ENCODE measurements at places on chromosomes 16 and 17. TPM values are rescaled to one million over a fixed set of nuclear protein-coding genes. Genes with fewer than 3 reads are reported as not detected.

GRCh38 chr16:86225905-86226371, 284.4 kb upstream of the FOXF1 start:
- no peak for DNase-seq
- H3K27me3 ChIP-seq: no peaks in the 10 kb centered on the region
- H3K4me1 ChIP-seq: no peaks in the 10 kb centered on the region
- H3K4me3 ChIP-seq: no peak overlapping the region

- no peak overlapping the region for H3K4me3 ChIP-seq
- H3K27me3 ChIP-seq: no peaks in the 10 kb centered on the region
- no peaks in the 10 kb centered on the region for H3K36me3 ChIP-seq
- no peak overlapping the region for H3K27ac ChIP-seq
These were observed 61.2 kb downstream of the HS3ST3A1 start for GRCh38 chr17:13540546-13540945.

DNA sequence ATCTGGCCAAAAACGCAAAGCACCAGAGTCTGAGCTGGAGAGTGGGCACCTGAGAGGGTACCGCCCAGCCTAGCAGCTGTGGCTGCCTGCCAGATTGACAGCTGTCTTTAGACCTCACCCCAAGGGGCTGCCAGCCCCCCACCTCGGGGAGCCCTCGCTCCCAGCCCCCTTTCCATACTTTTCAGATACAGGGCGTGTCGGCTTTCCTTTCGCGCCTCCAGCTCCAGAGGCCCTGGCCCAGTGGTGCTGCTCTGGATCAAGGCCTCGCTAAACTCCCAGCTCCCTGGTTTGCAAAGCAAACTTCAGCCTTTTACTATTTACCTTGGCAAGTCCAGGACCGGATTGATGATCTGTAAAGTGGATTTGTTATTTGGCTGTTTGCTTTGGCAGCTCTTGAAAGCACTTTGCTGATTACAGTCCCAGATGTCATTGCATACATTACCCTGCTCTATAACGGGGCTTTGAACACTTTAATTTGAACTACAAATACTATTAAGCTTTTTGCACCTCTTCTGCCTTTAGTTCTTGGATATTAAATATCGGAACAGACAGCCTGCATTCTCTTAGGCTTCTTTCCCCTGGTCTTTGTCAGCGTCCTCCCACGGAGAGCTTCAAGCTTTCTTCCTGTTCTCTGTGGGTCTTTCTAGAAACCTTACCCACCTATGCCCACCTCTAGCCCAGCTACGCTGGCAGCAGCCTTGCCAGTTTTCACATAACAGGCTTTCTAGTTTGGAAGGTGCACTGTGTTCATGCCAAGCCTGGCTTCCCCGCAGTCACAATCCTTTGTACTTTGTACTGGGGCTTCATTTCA, 63.6 kb upstream of the TBX2 start:
- no peak for DNase-seq
- no peaks in the 10 kb centered on the region for H3K36me3 ChIP-seq
- no peak overlapping the region for H3K4me3 ChIP-seq
- H3K27me3 ChIP-seq: no peaks in the 10 kb centered on the region
- no peak overlapping the region for H3K27ac ChIP-seq

DNA sequence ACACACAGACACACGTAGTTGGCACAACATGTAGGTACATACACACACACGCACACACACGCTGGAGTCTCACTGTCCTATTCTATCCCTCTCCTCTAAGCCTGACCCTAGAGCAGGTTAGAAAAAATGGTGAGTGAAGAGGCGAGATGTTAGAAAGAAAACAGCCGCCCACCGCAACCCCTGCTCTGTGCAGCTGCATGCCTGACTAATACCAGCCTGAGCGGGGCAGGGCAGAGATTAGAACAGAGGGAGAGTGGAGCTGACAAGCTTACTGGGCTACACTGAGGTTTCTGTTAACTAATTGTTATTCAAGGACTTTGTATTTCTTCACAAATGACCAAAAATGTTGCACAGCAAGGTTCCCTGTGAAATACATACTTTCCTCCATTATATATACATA, 59.8 kb downstream of the AMFR start:
- DNase-seq: no peak
- H3K27ac ChIP-seq: no peak overlapping the region
- H3K27me3 ChIP-seq: no peaks in the 10 kb centered on the region
- peaks cover 20% of the 10 kb centered on the region for H3K36me3 ChIP-seq
- H3K4me1 ChIP-seq: no peaks in the 10 kb centered on the region

- DNase-seq: no peak
- H3K4me1 ChIP-seq: no peaks in the 10 kb centered on the region
- no peaks in the 10 kb centered on the region for H3K27me3 ChIP-seq
These were observed 5.5 kb downstream of the OR1F1 start for GRCh38 chr16:3193221-3194212.

DNA sequence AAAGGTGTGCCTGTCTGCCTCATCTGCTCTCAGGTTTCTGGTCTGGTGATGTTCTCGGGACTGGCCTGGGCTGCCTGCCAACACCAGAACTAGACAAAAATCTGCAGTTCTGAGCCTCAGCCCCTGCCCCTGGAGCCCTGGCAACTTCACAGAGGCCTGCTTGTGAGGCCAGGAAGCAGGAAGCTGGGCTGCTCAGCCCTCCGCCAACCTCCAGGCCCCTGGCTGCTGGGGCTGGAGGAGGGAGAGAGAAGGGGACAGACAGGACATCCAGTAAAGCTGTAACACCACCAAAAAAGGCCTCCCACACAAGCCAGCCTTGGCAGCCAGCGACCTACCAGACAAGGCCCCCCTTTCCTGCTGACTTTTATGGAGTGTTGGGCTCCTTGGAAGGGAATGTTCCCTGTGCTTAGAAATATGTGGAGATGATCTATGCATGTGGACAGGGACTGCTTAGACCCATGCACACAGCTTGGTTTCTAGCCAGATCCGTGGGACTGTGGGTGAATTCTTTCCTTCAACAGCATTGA, 157.6 kb downstream of the XYLT1 start:
- no peaks in the 10 kb centered on the region for H3K36me3 ChIP-seq
- no peak for DNase-seq
- no peak overlapping the region for H3K4me3 ChIP-seq
- H3K4me1 ChIP-seq: no peaks in the 10 kb centered on the region
- no peak overlapping the region for H3K27ac ChIP-seq
- no peaks in the 10 kb centered on the region for H3K27me3 ChIP-seq

Gene AATK
- total RNA-seq: not detected

- H3K36me3 ChIP-seq: no peaks in the 10 kb centered on the region
- no peak for DNase-seq
- H3K4me3 ChIP-seq: no peak overlapping the region
- no peak overlapping the region for H3K27ac ChIP-seq
- H3K4me1 ChIP-seq: no peaks in the 10 kb centered on the region
These were observed 93.5 kb downstream of the CRISPLD2 start for GRCh38 chr16:84913315-84913714.

DNA sequence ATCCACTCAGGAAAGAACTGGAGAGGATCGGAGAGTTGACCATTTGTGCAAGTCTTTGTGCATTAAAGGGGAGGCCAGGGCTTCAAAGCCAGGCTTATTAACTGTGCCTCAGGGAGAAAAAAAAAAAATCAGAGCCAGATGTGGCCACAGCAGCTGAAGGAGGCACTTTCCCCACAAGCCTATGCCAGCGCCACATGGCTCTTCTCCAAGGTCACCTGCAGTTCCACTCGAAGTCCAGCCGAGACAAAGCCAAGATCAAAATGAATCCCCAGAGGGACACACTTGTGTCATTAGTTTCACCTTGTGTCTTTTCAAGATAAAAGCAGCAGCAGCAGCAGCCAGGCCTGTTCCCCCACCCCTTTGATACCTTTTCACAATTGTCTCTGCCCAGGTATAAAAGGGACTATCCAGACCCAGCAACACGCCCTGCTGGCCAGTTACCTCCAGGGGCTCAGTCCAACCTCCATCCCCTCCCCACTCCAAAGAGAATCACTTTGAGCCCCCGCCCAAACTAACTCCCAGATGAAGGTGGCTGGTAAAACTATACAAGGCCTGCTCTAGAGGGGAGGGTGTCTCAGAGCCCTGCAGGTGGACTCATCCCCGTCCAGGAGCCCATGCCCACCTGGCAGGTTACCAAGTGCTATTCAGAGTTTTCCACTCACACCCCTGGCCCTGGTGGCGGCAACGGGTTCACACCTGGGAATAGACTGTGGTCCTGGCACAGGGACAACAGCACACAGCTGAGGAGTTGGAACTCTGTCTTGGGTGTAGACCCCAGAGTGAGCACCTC, 29.2 kb downstream of the AXIN2 start:
- H3K27ac ChIP-seq: no peak overlapping the region
- no peaks in the 10 kb centered on the region for H3K27me3 ChIP-seq
- H3K4me3 ChIP-seq: no peak overlapping the region
- H3K36me3 ChIP-seq: no peaks in the 10 kb centered on the region
- no peaks in the 10 kb centered on the region for H3K4me1 ChIP-seq

DNA sequence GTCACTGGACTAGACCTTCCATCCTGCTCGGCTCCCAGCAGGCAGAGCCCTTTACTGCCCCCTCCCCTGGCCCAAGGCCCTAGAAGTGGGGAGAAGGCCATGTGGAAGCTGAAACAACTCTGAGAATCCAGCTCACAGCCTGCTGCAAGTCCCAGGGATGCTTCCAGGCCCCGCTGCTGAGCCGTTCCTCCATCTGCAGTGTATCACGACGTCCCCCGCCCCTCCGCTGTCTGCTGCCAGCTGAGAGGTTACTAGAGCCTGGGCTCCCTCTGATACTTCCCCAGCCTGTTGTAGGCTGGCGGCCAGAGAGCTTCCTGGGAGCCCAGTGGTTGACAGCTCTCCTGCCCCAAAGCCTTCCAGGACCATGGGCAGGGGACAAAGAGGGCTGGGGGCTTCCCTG, 118.2 kb downstream of the MGAT5B start:
- DNase-seq: no peak
- H3K27ac ChIP-seq: no peak overlapping the region
- H3K4me3 ChIP-seq: no peak overlapping the region
- no peaks in the 10 kb centered on the region for H3K36me3 ChIP-seq
